Stimulated activated CD8-positive, alpha-beta memory T cell treated with anti-CD3 and anti-CD28 coated beads, Interleukin-7, amount 100 ng/mL, for 4 hours (primary cell): ENCODE measurements at places on chromosomes 6 and 20.

GRCh38 chr20:60272790-60273189 is 314.6 kb downstream of the CDH26 start:
- no peak for DNase-seq

DNA sequence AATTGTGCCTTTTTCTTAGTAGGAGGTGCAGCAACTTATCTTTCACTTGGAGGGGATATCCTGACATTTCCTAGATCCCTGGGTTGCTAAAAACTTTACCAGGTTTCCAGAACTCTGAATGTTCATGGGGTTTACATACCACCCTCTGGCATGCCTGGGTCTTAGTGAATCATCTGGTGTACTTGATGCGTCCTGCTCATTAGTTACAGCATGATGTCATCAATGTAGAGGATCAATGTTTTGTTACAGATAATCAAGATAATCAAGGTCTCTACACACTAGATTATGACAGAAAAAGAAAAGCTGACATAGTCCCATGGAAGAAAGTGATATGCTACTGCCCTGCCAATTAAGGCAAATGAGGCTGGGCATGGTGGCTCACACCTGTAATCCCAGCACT is 27.0 kb downstream of the FITM2 start:
- DNase-seq, result no peak

- DNase-seq, result peak; percentile 50
These were observed 48.4 kb downstream of the CPXM1 start for GRCh38 chr20:2751878-2752566.

DNA sequence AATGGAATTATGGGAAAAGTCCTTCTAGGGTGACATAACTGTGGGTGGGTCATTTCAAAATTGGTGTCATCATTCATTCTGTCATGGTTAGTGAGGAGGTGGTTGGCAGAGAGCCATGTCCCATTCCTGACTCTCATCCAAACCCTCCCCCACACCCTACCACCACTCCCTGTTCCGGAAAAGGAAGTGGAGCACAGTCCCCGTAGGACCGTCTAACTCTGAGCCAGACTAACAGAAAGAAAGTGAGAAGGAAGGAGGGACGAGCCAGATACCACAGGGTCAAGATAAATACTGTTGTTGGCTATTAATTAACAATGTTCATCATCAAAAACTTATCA is 4.8 kb downstream of the TRIM10 start:
- no peak for DNase-seq

DNA sequence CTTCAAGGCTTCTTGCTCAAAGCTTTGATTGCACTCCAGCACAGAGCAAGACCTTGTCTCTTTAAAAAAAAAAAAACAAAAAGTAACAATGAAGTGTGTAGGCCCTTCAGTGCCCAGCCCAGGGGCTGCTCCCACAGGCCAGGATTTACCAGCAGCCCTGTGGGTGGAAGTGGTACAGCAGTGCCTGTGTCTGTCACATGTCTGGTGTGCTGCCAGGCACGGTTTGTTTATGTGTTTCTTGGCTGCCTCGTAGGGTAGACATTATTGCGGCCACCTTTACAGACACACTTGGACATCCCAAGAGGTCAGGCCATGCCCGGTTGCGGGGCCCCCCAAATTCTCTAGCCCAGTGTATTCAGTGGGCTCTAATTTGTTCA is 12.7 kb downstream of the DYNLRB1 start:
- DNase-seq, result no peak

- no peak for DNase-seq
These were observed 115.4 kb downstream of the SCAF8 start for GRCh38 chr6:154848580-154848979.

DNA sequence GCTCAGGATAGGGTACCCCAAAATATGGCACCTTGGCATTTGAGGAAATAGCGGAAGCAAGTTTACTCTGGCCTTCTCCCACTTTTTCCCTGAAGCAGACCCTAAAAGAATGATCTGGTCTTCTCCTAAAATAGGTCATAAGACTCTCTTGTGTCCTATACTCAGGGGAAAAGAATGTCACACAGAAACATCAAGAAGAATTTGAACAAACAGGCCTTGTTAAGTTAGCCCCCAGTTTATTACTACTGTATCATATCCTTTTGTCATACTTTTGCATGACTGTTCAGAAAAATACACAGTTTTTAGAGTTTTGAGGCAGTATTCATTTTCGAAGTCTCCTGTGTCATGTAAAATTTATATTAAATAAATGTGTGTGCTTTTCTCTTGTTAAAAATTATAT is 12.5 kb downstream of the TAAR2 start:
- DNase-seq, result no peak

DNA sequence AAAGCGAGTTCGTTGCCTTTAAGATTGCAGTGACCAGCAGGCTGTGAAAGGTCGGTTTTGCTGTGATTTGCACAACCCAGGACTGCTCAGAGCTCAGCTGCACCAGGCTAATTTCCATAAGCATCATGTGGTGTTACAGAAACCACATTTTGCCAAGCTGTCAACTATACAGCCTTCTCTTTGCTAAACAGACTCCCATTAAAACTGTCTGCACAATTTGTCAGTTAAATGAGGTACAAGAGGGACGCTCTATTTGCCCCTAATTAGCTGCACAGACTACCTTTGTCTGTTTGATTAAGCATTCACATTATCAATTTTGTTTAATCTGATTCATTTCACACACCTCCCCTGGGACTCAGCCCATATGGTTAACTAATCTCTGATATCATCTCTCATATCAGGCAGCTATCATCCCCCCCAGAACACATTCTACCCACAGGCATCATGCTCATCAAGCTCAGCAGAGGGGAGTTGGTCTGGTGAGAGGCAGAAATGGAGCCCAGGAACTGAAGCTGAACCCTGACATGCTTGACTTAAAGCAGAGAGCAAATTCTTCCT is 62.1 kb downstream of the OLIG3 start:
- DNase-seq, result no peak

DNA sequence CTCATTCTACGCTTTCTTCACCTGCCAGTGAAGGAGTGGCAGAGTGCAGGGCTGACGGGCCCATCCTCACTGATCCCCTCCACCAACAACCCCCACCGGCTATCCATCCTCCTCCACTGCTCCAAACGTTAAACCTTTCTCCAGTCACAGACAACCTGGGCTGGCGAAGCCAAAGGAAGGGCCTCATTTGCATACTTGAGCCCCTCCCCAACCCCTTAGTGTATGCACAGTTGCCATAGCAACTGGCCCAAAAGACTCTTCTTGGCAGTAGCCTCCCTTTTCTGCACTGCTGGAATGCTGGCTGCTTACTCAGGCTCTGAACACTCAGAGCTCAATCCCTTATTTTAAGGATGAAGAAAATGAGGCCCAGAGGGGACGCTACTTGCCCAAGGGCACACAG is 130.3 kb downstream of the GRM4 start:
- no peak for DNase-seq

DNA sequence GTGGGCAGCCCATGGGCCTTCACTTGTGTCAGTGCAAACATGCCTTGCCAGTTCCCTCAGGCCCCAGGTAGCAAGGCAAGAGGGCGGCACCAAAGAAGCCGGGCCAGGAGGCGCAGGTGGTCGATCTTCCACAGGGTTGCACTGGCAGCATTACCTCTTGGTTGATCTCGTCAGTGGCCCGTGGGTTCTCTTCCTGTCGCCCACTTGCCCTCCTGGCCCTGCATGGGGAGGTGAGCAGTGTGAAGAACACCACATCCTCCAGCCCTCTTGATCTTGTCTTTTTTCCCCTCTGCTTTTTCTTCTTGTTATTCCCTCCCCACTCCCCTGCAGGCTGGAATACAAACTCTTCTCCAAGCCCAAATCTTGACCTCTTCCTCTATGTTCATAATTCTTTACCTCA is 3.0 kb upstream of the CST11 start:
- DNase-seq, result no peak

GRCh38 chr20:5973172-5973571 is 22.7 kb downstream of the MCM8 start:
- DNase-seq, result no peak

DNA sequence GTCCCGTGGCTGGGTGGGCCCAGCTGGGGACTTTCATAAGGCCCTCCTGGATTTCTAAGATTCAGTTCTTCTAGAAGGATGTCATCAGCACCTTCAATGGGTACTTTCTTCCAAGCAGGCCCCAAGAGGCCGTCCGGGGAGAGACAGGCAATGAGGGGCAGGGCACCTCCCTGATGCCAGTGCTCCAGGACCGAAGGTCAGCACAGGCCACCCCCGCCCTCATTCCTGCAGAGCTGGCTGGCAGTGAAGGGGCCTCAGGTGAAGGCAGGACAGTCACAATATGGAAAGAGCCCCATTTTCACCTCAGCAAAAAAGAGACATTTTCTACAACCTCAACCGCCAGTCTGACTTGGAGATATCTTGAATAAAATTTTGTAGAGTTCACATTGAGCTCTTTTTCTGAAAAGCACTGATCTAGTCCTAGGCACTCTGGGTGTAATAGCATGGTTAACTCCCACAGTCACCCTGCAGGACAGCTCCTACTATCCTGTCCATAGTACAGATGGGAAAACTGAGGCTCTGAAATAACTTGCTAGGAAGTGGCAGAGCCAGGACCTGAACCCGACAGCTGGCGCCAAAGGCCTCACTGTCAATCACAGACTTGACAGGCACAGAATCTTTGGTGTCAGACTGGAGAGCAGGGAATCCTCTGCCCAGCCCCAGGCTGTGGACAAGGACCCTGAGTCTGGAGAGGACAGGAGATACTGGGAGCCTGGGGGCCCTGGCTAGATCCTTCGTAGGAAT is 50.3 kb downstream of the RRBP1 start:
- DNase-seq, result no peak
